ENCODE measurements at places on chromosomes 4 and X.
A peak's percentile ranks its signal among the peaks of the same experiment; 100 is the strongest.

- DNase-seq: no peak
These were observed 69.8 kb downstream of the PSAPL1 start for GRCh38 chr4:7364979-7365378.

- no peak for DNase-seq
These were observed 40.7 kb downstream of the ANXA3 start for GRCh38 chr4:78592088-78592783.

DNA sequence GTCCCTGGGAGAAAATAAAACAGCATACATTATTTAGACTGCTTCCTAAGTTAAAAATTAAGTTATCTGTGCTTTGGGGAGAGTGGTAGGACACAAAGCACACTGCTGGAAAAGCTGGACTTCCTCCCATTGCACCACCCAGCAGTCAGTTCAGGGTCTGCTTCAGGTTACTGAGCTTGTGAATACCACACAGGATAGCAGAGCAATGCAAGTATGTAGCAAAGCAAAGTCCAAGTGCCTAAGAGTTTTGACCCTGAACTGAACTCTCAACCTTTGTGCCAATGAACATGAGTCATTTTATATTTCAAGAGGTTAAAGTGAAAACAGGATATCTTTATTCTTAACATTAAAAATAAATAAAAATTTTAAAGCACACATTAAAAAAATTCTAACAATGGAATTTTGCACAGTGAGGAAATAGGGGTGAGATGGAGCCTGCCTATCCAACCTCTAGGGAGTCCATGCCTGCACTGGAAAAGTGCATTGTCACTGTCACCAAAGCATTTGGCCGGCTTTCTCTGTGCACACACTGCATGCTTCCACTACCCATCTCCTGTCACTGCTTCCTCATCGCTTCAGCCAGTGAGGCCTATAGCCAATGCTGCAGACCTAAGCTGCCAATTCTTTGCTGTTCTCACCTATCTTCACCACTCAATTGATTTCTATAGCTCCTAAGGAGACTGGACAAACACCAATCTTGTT lies 50.9 kb downstream of the ABCG2 start:
- DNase-seq: peak; percentile 49

DNA sequence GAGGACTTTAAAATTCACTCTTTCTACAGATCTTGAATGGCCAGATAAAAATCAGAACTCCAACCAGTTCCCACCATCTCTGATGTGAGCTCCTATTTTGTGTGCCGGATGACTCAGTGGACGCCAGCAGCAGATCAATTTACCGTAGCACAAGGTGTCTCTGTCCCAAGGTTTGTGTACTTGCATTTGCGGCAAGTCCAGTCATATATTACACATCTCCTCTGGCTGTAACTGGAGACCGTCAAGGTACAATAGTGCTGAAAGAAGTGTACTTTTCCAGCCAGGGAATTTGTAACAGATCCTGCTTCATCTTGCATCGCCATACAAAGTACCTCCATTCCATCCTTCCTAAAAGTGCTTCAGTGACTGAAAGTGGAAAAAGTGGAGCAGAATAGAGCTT lies 108.2 kb upstream of the SORBS2 start:
- DNase-seq: no peak

DNA sequence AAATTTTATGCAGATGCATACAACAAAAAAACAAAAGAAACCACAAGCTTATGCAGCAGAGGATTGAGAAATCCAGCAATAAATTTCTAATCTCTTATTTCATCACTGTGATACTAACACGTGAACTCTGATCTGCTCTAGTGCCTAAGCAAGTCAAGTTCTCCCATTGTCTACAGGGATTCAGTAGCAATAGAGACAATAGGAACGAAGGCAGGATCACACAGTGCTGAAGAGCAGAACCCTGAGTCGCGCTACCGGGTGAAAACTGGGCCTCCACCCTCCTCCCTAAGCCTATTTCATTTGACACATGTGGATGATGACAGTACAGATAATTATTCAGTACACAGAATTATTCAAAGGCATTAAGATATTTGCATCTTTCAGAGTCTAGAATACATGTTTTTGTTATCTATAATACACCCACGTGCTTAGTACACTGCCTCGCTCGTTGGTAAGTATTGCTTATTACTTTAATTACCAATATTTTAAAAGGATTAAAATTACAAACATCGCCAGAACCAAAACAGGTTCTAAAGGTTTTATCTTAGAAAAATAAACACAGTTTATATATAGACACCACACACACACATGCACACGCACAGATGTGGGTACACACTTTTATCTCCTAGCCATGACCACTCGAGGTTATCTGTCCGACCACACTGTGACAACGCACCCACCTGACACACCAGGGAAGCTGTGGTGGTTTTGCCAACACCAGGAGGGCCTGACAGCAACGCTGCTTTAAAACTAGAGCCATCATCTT lies 60.1 kb downstream of the RFC1 start:
- DNase-seq: no peak

DNA sequence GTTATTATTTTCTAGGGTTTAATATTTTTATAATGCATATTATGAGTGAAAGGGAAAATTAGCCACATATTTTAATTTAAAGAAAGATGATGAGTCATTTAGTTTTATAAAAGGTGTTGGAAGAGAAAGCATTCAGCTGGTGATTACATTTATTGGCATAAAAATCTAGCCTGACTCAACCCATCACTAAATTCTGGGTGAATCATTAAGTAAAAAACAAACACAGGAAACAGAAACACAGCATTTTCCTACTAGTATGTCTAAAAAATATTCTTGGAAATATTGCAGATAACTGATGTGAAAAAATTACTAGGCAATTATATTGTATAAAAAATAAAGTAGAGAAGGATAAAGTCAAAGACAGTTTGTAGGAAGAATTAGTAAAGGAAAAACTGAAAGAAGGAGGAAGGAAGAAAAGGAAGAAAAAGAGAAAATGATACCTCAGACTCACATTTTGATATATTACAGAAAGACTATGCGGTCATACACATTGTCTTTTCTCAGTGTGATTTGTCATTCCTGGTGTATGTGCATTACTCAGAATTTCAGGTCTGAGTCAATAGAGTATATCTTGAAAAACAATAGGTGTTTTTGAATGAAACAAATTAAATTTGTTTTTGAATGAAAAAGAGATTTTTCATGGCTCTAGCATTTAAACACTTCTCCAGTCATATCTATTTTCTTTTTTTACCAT lies 48.0 kb upstream of the SPOCK3 start:
- no peak for DNase-seq

GRCh38 chr4:100362366-100362765 lies 155.5 kb downstream of the EMCN start:
- no peak for DNase-seq

- no peak for DNase-seq
These were observed 6.9 kb upstream of the ANXA3 start for GRCh38 chr4:78544678-78545077.

GRCh38 chrX:77900688-77901087 lies 1.4 kb downstream of the COX7B start:
- no peak for DNase-seq

- DNase-seq: no peak
These were observed 258.6 kb upstream of the ARSJ start for GRCh38 chr4:114237997-114238396.

DNA sequence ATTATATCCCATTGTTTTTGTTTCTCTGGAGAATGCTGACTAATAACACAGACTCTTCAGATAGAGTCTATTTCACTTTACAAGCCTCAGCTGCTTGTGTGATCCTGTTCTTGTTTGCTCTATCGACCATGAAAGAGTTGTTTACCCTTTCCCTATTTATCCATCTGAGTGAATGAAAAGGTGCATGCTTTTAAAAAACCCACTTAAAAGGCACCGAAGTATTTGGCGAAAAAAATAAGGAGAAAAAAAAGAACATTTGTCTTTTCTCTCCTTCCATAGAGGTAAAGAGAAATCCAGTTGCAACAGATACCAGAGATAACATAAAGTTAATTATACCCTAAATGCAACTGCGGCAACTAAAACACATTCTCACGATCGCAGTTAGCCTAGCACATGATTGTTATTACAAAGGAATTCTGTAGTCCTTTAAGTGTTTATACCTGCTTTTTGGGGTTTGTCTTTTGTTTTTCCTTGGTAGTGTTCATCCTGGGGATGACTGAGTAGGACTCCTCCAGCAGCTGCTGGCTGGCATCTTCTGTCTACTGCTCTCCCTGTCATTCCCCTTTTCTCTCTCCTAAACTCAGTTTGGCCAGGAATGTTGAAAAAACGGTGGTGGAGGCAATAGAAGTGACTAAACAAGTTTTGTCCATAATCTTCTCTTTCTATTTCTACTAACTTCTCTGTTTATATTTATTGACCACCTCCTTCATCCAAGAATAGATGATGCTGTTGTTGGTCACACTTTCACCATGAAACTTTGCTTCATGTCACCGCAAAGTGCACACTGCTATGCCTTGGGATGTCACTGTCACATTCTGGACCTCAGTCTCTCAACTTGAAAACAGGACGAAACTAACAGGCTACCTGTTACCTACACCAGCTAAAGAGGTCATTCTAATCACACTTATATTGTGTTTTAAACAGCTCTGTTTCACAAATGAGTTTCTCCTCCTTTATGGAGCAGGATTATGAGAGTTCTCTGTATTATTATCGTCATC lies 41.9 kb upstream of the FRAS1 start:
- no peak for DNase-seq

GRCh38 chrX:12443534-12444098 lies 305.3 kb downstream of the FRMPD4 start:
- DNase-seq: no peak

DNA sequence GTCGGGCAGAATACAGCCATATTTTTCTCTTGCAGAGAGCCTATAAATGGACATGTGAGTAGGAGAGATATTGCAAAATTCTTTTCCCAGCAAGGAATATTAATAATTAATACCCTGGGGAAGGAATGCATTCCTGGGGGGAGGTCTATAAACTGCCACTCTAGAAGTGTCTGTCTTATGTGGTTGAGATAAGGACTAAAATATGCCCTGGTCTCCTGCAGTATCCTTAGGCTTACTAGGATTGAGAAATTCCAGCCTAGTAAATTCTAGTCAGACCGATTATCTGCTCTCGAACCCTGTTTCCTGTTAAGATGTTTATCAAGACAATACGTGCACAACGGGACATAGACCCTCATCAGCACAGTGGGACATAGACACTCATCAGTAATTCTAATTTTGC lies 872.6 kb downstream of the FSTL5 start:
- no peak for DNase-seq

DNA sequence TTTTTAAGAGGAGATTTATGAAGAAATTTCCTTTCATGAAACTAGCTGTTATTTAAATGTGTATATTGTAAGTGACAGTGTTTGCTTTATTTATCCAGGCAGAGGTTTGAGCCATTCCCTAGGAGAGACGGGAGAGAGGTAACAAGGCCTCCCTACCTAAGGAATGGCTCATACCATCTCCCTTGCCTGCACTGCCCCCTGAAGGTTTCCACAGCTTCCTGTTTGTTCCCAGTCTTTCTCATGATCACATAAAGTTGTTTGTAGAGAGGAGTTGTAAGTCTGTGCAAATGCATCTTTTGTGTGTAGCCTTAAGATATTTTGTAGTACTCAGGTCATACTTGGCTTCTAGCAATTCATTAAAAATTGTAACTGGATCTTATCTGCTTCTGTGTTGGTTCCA lies 1504.5 kb upstream of the PCDH10 start:
- no peak for DNase-seq

GRCh38 chr4:177191991-177192390 lies 117.7 kb upstream of the NEIL3 start:
- no peak for DNase-seq

DNA sequence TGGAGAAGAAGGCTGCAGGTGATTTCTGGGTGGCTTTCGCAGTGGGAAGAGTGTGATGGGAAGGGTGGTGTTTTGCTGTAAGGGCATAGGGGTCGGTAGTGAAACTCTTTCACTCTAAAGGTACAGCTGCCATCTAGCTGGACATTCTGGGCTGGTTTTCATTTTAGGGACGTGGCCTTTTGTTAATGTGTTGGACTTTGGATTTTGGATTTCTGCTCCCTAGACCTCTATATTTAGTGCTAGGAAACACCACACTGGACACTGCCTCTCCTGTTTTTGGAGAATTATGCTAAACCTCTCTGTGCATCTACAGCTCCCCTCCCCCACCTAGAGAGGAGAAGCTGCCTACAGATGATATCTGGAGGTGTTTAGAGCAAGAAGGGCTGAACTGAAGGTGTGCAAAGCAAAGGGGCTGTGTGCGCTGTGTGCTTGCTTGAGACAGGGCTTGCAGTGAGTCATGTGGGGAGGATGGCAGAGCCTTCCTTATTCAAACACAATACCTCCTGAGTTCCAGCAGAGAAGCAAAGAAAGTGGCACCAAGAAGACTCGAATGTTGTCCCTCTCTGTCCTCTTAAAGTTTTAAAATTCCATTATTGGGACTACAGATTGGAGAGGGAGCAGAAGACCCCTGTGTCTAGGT lies 47.9 kb downstream of the STARD8 start:
- DNase-seq: no peak

- DNase-seq: no peak
These were observed 20.1 kb downstream of the HMX1 start for GRCh38 chr4:8851321-8852117.

DNA sequence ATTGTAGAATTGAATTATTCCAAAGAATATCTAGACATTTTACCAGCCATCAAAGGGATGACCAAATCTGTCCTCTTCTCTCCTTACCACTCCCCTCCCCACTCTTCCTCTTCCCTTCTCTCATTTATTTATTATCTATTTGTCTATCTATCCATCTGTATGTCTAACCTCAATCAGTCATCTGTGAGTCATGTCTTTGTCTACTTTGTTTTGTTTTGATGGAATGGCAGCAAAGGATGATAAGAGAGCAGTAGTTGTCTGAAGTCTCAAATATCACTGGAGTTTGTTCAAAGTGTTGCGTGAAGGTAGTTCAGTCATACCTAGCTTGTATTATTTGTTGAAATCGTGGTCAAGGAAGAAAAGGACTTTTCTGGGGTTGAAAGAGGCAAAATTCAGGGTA lies 34.7 kb upstream of the PGRMC2 start:
- no peak for DNase-seq

- DNase-seq: peak; percentile 22
These were observed 13.3 kb downstream of the HNRNPD start for GRCh38 chr4:82360298-82361177.

DNA sequence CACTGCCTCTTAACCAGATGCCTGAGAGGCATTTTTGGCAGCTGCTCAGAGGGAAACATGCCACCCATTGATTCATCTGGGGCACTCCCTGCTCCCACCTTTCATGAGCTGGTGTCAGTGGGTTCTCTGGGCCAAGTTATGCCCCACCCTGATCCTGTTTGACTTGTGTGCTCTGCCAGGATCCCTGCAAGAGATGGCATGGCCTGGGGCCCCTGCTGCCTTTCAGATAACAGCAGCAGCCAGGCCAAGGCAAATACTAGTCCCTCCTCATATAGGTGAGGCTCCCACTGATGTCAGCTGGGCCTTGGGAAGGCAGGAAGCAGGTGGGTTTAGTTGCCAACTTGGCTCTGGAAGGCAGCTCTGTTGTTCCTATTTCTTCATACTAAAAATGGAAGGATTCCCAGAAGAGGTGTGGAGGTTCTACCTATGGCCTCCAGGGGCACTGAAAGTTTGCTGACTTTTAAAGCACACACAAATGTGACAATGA lies 192.9 kb upstream of the RBPJ start:
- DNase-seq: no peak

DNA sequence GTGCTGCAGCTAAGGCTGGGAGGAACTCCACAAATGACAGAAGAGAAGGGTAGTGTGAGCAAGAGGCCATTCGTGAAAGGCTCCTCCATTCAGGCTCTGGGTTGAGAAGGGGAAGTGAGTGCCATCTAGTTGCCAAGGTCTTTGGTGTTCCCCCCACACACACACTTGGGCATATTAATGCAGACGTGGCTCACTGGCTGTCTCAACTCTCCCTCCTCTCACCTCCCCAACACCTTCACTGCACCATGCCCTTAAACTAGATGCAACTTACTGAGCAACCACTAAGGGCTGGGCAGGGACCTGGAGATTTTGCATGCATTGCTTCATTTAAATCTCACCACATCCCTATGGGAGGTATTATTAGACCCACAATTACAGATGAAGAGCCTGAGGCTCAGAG lies 8.7 kb downstream of the CLRN2 start:
- no peak for DNase-seq

Measured in Ammon's horn (tissue), 1 donor.